ENCODE measurements at places on chromosomes 2 and 18.

- DNase-seq, result peak; percentile 73
These were observed 41.2 kb upstream of the DAPL1 start for GRCh38 chr2:158753641-158754611.

DNA sequence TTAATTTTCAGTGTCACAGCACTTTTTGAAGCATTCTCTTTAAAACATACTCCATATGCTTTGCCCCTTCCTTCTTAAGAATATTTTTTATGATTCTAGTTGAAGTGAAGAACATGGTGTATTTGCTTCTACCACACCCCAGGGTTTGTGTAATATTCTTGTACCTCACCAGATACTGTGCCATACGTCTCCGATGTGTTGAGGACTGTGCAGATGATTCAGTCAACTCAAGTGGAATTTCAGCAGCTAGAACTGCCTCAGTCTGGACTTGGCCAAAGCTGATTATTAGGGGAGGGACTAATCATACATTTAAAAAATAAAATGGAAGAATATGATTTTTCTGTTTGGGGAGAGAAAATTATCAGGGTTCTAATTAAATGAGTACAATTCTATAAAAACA, 115.7 kb downstream of the MYO1B start:
- DNase-seq, result no peak

DNA sequence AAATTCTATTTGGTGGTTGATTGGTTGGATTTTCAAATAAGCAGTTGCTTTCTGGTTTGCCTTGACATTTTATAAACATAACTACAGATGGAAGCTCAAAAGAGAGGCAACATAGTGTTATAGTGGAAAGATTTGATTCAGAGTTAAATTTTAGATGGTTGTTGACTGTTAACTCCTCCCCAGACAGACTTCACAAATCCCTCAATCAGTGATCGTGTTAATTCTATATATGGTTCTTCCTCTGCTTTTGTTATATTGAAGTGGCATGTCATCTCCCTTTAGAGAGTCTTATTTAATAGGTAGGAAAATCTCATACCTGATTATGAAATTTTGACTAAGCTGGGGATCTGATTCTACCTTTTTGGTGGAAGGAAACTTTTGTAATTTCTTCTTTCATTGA, 19.5 kb downstream of the DGUOK start:
- DNase-seq, result no peak

- DNase-seq, result no peak
These were observed 49.9 kb downstream of the CXCR4 start for GRCh38 chr2:136067897-136068580.

DNA sequence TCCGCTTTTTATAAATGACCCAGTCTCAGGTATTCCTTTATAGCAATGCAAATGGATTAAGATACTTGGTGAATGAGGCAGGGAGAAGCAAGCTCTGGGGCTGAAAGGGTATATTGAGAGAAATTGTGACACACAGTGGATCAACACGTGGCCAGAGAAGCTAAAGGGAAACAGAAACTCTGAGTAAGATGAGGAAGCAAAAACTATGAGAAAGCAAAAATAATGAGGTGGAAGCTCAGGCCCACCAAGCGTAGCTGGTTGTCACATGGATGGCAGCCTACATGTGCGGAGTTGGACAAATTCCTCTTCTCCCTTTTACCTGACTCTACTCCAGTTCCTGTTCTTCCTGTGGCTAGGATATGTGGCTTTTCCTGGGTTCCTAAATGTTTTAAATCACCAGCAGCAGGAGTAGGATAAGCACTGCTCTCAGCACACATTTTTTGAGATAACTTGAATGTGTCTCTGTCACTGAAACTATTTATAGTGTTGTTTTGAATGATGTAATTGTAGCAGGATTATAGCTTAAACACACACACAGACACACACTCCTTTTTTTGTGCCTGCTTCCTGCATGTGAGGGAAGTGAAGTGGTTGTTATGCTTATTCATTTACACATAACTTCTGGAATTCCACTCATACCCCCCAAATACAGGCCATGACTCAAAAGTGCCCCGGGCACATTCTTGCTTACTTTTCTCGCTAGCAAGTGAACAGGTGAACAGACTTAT, 30.1 kb upstream of the EPC2 start:
- DNase-seq, result no peak

GRCh38 chr18:57428221-57429150, 6.7 kb upstream of the ONECUT2 start:
- no peak for DNase-seq

DNA sequence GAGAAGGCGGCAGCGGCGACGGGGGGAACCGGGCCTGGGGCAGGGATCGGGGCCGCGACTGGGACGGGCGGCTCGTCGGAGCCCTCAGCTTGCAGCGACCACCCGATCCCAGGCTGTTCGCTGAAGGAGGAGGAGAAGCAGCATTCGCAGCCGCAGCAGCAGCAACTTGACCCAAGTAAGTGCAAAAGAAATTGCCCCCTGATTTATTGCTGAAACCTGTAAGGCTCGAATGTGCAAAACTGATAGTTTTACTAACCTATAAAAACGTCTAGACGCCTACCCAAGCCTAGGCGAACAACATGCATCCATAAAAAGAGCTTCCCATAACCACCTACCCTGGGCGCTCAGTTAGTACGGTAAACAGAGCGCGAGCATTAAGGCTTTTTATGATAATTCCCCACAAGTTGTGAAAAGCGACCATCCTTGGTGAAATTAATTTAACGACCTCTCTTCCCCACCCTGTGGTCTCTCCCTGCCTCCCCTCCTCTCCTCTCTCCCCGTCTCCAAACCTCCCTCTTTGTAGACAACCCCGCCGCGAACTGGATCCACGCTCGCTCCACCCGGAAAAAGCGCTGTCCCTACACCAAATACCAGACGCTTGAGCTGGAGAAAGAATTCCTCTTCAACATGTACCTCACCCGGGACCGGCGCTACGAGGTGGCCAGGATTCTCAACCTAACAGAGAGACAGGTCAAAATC, 1.0 kb downstream of the HOXD9 start:
- no peak for DNase-seq

- peak; percentile 98 for DNase-seq
These were observed 121.4 kb upstream of the CCDC195 start for GRCh38 chr2:224837558-224837957.

- no peak for DNase-seq
These were observed 115.0 kb upstream of the LGALSL start for GRCh38 chr2:64338910-64339500.

DNA sequence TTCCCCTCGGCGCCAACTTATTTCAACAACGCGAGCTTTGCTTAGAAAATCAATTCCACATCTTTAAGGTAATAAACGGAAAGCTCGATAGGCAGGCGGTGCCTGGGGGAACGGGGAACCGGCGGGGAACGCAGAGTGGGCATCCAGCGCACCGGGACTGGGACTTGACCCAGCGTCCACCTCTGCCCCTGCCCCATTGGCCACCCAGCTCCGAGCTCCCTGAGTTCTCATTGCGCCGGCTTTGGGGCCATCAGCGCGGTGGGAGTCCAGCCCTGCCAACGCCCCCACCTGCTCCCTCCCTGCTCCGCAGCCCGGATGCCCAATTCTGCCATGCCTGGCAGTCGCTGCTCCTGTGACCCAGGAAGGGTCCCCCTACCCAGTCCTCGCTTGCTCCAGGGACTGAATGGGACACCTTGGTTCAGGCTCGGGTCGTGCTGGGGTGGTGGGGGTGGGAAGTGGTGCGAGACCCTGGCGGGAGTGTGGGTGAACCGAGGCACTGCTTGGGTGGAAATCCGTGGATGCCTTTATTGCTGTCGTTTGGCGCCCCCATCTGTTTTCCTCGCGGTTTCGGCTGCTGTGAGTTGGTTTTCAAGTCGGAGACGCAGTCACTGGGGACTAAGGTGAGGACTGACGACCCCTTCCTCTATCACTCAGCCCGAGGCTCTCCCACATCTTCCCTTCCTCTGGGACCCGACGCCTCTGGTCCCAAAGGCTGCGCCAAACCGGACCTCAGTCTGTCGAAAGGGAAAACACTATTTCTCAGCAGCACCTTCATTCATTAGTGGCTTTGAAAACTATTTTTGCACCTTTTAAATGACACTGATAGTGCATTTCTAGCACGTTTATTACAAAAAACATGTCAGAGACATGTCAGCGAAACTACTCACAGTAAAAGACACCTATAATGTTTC, 2.4 kb upstream of the EVX2 start:
- peak; percentile 57 for DNase-seq

DNA sequence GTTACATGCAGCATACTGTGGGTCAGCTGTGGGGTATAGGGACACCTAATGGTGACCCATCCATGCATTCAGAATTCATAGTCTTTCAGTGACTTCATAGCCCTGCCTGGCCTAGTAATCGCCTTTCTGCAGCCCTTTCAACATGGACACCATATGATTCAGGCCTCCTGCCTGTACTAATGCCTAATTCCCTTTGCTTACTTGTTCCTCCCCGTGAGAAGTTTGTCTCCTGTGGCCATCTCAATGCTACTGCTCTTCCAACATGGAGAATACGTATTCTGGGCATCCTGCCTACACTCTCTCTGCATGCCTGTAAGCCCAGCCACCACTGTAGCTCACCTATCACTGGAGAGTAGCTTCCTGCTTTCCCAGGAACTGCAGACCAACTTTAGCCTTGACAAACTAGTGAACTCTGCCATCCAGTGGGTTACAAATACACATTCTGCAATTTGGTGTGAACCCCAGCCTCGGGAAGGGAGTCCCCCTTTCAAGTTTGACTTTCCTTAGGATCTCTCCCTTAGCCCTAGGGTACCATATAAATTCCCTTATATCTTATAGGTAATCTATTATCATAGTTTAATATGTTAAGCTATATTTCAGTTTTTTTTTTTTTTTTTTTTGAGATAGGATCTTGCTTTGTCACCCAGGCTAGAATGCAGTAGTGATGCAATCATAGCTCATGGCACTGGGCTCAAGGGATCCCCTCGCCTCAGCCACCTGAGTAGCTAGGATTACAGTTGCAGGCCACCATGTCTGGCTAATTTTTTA, 22.3 kb downstream of the M1AP start:
- DNase-seq, result no peak

- peak; percentile 86 for DNase-seq
These were observed 146.6 kb downstream of the RDH14 start for GRCh38 chr2:18413676-18414396.

- DNase-seq, result peak; percentile 70
These were observed 2.1 kb upstream of the CHCHD5 start for GRCh38 chr2:112582314-112582746.

DNA sequence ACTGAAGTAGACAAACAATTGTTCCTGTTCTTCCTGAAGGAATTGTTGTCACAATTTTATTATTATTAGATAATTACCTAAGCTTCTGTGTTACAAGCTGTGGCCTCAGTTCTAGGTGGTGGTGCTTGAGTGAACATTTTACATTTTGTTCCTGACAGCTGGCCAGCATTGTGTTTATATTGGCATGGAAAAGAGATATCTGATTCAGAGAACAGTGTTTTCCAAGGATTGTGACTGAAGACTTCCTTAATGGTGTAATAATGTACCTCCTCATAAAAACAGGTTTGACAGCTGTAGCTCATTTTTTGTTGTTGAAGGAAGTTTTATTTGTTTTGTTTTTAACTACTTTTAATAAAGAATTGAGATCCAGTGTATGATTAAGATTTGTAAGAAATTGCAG, 95.2 kb downstream of the EPB41L5 start:
- peak; percentile 53 for DNase-seq

DNA sequence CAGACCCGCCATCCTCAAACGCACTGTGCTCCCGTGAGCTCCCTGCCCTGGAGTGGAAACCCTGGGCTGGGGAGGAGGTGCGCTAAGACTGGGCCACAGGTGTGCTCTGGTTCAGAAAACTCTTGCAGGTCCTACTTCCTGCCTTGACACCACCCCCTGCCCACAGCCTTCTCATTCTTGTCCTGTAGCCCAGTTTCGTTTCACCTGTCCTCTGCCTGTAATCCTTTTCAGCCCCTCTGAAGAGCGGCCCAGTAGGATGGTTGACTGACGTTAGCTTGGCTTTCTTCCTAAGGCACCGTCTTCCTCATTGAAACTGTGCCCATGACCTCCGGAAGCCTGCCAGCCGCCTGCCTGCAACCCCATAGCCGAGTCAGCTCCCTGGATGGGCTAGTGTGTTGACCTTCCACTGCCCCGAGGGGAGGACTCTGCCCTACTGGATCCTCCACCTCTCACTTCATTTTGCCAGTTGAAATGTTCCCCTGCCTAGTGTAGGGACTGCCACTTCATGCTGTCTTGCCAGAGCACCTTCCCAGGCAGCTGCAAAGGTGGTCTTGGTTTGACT, 116.9 kb downstream of the AGAP1 start:
- DNase-seq, result no peak

DNA sequence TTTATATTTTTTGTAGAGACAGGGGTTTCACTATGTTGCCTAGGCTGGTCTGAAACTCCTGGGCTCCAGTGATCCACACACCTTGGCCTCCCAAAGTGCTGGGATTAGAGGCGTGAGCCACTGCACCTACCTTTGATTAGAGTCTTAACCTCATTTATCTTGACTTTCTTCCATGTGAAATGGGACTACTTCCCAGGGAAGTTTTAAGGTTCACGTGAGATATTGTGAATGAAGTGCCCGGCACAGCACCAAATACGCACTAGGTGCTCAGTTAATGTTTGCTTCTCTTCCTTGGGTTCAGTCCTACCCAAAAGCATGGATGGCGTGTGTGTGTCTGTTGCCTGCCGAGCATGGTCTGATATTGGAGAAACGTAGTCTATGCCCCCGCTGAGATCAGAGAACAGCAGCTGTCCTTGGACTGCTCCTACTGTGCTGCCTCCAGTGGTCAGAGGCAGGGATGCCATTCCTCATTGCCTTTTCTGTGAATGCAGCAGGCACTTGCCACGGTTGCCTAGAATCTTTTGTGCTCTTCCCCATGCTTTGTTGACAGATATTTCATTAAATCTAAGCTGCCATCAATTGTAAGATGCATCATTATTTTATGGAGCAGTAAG, 12.3 kb upstream of the TFCP2L1 start:
- no peak for DNase-seq

GRCh38 chr2:38079116-38080052, 3.4 kb upstream of the CYP1B1 start:
- DNase-seq, result no peak

GRCh38 chr2:241905716-241906377, 36.3 kb downstream of the RTP5 start:
- DNase-seq, result no peak

DNA sequence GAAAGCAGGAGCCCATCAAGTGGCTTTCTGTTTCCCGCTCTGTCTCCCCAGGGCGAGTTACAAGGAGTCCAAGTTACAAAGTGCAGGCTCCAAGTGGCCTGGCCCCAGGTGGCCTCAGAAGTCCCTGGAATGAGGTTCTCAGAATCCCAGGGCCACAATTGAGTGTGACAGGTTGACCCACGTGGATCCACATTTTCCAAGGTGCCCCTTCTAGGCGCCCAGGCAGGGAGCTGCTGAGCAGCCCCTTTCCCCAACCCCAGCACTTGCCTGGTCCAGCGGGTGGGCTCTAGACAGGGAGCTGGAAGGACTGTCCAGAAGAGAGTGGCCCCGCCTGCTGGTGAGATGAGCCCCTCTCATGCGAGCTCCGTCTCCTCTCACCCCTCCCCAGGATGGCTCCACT, 253.4 kb downstream of the CYP26B1 start:
- no peak for DNase-seq

DNA sequence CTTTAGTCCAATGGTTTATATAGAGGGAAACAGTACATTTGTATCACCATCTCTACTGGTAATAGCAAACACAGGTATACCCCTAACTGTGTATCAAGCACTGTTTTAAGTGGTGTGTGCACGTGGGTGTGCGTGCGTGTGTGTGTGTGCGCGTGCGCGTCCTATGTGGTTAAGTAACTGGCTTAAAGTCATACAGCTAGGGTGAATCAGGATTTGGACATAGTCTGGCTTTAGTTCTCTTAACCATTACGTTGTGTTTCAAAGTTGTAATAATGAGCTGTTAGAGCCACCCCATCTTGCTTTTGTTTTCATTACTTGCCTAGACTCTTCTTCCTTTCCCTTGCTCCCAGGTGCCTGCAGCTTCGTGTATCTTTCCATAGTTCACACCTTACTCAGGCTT, 2.1 kb downstream of the HADHB start:
- no peak for DNase-seq

GRCh38 chr2:55239656-55240222, 7.3 kb downstream of the RPS27A start:
- DNase-seq, result peak; percentile 72
